ENCODE measurements at places on chromosomes 1 and 21.

- DNase-seq, result no peak
These were observed 2.3 kb downstream of the LDLRAD2 start for GRCh38 chr1:21814241-21814918.

- no peak for DNase-seq
These were observed 142.3 kb downstream of the MIS18A start for GRCh38 chr21:32136546-32136945.

- no peak for DNase-seq
These were observed 54.2 kb downstream of the DNTTIP2 start for GRCh38 chr1:93824834-93825233.

GRCh38 chr1:112075566-112075965 is 86.1 kb upstream of the KCND3 start:
- DNase-seq, result no peak
